ENCODE measurements at places on chromosomes 2 and 18.

- DNase-seq = no peak
These were observed 73.6 kb downstream of the CIB4 start for GRCh38 chr2:26567534-26567933.

GRCh38 chr2:83196225-83196624 lies 1262.9 kb downstream of the SUCLG1 start:
- no peak for DNase-seq

GRCh38 chr2:71613953-71614925 lies 160.9 kb downstream of the DYSF start:
- no peak for DNase-seq

DNA sequence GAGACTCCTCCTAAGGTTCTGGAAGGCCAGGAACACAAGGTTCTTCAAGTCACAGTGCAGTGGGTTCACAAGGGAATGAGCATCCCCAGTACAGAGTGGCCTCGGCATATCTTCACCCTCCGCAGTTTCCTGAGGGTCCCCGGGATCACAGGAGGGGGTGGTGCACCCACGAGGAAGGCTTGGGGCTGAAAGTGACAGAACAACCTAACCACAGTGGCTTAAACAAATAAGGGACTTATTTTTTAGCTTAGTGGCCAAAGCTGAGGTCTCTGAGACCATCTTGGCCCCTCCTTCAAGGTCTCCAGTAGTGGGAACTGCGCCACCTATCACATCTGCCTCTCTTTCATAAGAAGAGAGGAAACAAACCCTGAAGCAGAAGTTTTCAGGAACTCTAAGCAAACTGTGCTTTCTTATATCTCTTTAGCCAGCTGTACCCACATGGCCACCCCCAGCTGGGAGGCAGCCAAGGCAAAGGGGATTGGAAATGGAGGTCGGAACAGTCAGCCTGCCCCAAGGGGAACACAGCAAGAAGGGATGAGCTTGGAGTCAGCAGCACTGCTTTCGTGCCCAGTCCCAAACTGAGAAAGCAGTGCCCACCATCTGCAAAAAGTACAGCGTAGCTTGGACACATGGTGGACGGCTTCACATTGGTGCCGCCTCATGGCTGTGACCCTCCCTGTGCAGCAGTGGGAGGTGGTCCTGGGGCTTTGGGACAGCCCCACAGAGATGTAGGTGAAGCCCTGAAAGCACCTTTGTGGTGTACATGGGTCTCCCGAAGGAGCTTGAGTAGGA lies 260.0 kb upstream of the ID2 start:
- no peak for DNase-seq

- peak; percentile 71 for DNase-seq
These were observed 37.3 kb upstream of the BMP10 start for GRCh38 chr2:68908392-68908970.

DNA sequence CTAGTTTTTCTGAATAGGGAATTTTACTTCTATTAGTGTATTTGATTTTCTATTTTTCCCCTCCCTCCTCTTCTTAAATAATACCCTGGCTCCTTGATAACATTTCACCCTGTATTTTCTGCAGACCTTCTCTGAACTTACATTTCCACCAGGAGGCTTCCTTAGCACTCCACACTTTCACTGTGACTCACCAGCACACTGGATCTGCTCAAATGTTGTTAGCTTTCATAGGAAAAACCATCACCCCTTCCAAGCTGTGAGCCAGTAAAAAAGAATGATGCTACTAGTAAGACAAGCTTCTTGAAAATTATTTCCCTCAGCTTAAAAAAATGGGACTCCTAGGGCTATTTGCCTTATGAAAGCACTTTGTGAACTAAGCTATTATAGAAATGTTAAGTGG lies 16.1 kb downstream of the SUPT7L start:
- no peak for DNase-seq

DNA sequence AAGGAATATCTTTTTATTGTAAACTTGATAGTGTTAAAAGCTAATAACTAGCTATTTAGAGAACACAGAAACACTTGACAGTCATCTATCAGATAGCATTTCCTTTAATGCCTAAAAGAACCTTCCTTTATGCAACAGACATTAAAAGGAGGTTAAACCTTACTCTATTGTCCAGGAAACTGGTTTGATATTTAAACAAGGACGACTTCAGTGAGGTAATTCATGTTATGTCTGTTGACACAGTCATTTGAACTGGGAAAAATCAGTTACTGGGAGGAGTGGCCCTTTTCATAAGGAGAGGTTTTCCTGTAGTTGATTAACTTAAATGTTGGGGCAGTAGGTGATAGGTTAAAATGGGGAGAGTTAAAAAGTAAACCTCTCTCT lies 6.7 kb downstream of the TGIF1 start:
- no peak for DNase-seq

DNA sequence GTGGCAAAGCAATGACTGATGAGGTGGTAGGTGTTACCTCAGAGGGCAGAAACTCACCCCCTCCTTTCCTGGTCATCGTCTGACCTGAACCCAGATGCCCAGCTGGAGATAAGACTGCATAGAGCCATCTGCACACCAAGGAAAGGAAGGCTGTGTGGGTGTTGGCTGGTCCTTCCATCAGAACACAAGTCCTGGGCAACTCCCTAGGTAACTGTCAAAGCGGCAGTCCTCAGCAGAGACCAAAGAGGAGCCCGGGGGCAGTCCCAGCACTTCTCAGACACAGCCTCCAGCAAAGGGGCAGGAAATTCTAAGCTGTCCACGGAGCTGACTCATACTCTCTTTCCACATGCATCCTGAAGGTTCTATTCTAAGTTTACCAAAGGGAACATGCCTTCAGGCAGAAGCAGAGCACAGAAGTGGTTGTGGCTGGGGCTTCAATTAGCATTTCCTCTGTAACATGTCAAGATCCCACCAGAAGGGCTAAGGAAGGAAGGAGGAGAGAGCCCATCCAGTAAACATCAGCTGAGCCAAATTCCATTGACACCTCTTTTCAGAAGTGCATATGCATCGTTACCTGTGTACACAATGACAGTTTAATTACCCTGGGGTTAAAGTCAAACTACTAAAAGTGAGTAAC lies 54.7 kb downstream of the SPRED2 start:
- DNase-seq = no peak

DNA sequence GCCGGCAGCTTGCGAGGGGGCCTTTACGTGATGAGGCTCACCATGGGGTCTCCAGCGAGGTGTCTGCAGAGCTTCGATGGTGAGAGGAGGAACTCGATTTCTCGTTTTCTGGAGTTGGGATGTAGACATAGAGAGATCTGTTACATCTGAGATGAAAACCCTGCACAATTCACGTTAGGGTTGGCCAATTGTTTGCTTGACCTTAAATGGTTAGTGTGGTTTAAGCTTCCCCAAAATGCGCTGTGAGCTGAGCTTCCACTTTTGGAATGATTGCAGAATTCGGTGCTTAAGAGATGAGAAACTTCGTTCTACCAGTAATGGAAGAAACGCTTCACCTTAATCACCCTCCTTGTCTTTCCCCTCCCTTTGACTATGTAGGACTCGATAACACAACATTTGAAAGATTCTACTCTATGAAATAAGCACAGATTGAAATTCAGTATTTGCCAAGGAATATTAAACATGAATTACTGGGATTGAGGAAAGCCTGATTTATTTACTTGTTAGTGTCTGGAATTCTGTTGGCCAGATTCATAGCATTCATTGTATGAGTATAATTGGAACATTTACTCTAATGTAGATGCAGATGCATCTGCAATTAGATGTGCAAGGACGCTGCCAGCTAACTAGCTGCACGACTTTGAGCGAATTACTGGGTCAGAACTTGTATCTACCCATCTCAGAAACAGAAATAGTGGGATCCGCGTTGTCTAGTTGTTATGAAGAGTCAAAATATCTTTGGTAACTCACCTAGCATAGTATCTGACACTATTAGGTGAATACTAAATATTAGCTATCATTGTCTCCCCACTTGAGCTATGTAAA lies 1.6 kb upstream of the KLF7 start:
- DNase-seq = no peak

GRCh38 chr2:107323946-107324565 lies 438.1 kb upstream of the ST6GAL2 start:
- no peak for DNase-seq

DNA sequence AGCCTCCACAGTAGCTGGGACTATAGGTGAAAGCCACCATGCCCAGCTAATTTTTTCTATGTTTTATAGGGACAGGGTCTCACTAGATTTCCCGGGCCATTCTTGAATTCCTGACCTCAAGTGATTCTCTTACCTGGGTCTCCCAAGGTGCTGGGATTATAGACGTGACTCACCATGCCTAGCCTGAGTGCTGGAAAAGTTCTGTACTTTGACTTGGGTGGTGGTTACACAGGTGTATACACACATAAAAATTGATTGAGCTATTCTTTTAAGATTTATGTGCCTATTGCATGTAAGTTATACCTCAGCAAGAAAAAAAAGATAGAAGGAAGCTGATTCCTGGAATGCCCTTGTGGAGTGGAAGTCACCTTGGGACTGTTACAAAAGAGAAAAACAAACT lies 34.8 kb upstream of the KCNF1 start:
- no peak for DNase-seq

DNA sequence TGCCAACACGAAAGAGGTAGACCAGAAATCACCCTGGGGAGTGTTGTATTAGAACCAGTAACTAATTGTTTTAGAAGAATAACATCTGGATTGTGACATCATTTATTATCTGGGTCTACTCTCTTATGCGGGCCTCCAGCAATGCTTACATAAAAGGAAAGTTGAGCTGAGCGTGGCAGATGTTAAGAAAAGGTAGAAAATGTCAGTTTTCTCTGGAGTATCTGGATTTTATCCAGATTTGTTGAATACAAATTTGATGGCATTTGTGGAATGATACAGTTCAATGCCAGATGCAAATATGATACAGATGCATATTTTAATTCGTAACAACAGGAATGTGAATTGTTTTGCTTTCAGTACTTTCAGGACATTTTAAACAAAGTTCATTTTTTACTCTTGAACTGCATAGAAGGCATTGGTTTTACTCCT lies 90.3 kb downstream of the PRPF40A start:
- no peak for DNase-seq

DNA sequence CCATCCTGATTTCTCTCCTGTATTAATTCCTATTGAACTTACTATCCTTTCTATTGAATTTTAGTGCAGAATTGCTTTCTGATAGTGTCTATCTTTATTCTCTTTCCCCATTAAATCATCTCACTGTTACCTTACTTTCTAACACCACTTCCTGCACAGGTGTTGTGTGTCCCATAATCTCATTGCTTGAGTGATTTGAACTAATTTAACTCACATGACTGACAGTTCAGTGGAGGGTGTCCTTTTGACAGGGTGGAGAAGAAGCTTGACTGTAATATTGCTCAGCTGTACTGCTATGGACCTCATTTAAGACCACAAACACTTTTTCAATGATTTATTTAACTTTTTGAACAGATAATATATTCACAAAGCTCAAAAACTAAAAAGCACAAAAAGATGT lies 211.8 kb downstream of the NRXN1 start:
- no peak for DNase-seq

- DNase-seq = no peak
These were observed 1074.2 kb upstream of the ZEB2 start for GRCh38 chr2:145593991-145594614.

GRCh38 chr2:165863810-165864261 lies 69.8 kb upstream of the GALNT3 start:
- no peak for DNase-seq

DNA sequence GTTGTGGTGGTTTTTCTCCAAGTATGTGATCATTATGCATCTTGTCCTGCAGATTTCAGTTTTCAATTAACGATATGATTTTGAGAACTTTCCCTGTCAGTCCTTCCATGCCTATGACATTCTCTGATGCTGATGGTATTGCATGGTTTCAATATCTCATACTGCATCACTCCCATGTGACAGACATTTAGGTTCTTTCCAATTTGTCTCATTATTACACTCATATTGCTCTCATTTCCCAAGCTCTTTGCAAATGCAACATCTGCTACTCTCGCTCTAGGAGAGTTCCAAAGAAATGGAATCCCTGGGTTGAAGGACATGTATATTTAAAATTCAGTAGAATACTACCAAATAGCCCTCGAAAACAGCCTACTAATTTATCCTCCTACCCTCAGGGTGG lies 125.5 kb downstream of the MARCHF4 start:
- DNase-seq = no peak

- DNase-seq = no peak
These were observed 66.2 kb upstream of the MCFD2 start for GRCh38 chr2:46981662-46982350.

DNA sequence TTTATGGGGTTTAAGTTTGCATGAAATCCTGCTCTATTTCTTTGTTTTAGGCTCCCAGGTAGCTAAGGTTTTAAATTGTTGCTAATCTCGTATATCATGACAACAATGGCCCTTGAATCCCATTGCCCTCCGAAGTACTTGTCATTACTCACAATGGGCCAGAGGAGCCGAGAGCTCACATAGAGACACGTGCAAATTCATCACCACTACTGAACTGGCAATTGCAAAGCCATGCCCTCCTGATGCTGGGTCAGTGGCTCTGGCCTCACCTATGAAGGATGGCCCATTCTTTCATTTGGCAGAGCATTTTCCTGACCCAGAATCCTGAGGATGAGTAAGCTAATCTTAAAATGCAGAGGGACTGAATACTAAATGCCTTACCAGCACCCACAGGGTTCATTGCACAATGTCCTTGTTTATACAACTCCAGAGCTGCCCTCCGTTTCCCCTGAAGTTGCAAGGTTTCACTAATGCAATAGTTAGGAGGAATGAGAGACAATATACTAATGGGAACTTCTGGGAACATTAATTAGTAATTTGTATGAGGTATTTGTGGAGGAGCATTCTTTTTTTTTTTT lies 71.6 kb upstream of the GAREM1 start:
- no peak for DNase-seq

GRCh38 chr18:9900699-9901098 lies 13.1 kb upstream of the VAPA start:
- DNase-seq = no peak

Measured in activated T-helper 1 cell treated with Interleukin-2 at 50 U/mL for 16 hours (primary cell).